ENCODE measurements at places on chromosomes 7 and 10.

- DNase-seq: no peak
Measured at GRCh38 chr7:63925626-63926460, 72.8 kb upstream of the ZNF722 start.

DNA sequence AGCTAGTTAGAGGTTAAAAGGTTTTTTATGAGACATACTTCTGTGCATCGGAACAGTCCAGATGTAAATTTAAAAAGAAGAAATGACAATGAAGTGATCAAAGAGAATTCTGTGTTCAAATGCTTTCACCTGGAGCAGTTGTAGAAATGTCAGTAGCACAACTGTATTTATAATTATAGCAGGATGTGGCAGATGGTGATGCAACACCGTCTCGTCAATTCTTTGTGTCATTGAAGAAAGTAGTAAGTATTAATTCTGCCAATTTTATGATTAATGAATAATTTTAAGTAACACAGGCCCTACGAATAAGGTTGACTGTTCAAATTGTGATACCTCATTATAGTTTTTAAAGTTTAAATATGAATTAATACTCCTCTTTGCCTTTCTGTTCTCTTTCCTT lies 171.1 kb downstream of the ADK start:
- DNase-seq: no peak

DNA sequence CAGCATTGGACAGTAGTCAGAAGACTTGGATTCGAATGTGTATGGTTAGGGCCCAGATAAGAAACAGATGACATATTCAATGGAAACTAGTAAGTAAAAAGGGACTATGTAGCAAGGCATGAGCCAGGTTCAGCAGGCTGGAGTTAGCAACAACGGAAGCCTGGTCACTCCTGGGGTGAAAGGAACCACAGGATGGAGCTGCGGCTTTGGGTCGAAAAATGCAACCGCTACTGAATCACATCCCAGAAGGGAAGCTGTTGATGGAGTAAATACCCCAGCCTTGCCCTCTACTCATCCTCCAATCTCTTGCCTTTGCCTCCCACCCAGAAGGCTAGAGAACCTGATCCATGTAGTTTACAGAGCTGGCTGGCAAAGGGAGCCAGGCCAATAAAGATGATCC lies 37.5 kb upstream of the EGR2 start:
- DNase-seq: no peak

GRCh38 chr10:123682477-123682876 lies 16.3 kb downstream of the GPR26 start:
- no peak for DNase-seq

DNA sequence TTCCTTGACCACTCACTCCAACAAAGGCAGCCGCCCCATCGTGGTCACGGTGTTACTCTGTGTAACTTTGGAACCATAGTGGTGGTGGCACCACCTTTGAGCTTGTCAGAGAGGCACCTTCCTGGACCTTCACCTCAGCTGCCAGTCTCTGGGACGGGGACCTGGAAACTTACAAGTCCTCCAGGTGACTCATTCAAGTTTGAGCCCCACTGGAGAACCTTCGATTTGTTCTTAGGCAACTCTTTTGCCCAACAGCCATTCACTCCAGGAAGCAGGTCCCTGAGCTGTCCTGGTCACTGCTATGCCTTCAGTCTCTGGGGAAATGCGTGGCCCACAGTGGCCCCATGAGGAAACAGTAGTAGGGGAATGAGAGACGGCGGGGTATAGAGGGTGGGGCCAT lies 17.2 kb downstream of the STX1A start:
- no peak for DNase-seq

- DNase-seq: no peak
Measured at GRCh38 chr7:82623812-82624211, 180.2 kb upstream of the CACNA2D1 start.

GRCh38 chr10:4498711-4499251 lies 327.2 kb upstream of the AKR1E2 start:
- DNase-seq: no peak

- DNase-seq: peak; percentile 80
Measured at GRCh38 chr10:96651998-96652431, 65.2 kb upstream of the TM9SF3 start.

- DNase-seq: peak; percentile 18
Measured at GRCh38 chr7:44959433-44959951, 19.3 kb downstream of the MYO1G start.

DNA sequence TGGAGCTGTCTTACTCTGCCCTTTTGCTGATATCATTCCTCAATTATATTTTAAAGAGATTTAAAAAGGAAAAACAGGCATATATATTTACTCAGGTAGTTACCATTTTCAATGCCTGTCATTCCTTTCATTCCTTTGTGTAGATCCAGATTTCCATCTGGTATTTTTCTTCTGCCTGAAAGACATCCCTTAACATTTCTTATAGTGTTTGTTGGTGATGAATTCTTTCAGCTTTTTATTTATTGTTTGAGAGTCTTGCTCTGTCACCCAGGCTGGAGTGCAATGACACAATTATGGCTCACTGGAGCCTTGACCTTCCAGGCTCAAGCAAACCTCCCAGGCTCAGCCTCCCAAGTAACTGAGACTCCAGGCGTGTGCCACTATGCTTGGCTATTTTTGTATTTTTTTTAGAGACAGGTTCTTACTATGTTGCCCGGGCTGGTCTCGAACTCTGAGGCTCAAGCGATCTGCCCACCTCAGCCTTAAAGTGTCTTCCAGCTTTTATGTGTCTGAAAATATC lies 5.6 kb upstream of the POM121 start:
- DNase-seq: no peak

DNA sequence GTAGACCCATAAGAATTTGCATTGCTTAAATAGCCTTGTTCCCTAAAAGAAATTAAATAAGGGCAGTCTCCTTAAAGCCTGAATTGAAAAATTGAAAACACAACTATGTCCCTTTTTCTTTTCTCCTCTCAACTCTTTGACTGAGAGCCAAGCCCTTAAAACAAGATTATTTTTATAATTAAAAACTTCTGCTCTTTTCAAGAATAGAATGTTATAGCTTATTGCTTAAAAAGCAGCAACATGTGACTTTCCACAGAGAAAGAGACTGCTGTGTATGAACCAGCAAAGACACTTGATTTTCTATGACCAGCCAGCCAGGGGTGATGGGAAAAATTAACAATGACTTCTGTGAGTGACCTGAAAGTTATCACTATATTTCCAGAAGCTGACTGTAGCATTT lies 295.2 kb upstream of the CELF2 start:
- no peak for DNase-seq

DNA sequence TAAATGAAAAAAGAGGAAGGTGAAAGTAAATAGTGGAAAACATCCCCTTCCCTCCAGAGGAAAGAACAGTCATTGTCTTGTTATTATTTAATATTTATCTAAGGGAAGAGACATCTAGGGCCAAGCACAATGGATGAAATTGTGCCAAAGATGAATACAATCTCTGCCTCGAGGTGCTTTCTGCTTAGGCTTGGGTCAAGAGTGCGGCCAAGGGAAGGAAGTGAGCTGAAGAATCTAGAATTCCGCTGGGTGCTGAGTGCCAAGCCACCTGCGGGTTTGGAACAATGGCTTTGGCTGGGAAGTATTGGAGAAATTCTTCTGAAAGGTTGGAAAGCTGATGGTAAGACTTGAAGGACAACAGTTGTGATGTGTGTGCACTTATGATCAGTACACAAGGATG lies 531.3 kb upstream of the FZD8 start:
- DNase-seq: no peak

DNA sequence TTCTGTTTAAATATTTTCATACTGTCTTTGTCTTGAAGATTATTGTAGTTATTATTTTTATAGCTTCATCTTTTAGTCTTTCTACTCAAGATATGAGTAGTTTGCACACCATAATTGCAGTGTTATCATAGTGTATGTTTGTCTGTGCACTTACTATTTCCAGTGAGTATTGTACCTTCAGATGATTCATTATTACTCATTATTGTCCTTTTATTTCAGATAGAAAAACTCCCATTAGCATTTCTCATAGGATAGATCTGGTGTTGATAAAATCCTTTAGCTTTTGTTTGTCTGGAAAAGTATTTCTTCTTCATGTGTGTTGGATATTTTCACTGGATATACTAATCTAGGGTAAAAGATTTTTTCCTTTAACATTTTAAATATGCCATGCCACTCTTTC lies 646.2 kb upstream of the GRM3 start:
- no peak for DNase-seq

GRCh38 chr10:12019283-12019971 lies 23.2 kb downstream of the UPF2 start:
- no peak for DNase-seq

DNA sequence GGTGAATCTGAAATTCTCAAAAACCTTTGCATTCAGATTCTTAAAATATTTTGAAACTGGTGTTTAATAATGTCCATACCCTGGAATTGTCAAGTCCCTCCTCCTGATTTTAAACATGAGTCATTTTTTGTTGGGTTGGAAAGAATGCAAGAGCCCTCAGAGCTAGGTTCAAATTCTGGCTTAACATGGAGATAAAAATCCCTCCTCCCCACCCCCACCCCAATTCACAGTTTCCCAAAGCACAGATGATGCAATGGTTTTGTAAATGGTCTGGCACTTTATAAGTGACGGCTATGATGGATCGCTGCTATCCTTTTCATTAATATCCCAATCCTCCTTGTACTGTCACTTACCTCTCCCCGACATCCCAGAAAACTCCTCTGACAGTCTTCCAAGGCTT lies 332.8 kb downstream of the PLXNA4 start:
- no peak for DNase-seq

GRCh38 chr10:102367441-102367840 lies 28.1 kb upstream of the NFKB2 start:
- no peak for DNase-seq

DNA sequence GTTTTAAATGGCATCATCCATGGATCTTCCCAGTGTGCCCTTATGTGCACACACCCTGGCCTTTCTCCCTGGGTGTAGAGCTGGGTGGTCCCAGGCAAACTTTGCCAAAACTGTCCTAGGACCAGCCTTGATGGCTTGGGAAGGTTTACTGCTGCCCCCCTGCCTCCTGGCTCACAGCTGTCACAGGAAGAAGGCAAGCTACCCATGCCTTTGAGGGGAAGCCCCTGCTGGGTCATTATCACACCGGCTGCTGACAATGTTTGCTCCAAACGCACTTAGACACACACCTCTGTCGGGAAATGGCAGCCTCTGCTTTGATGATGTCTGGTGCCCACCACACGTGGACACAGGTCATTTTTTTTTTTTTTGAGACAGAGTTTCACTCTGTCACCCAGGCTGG lies 25.2 kb upstream of the FIGNL1 start:
- DNase-seq: no peak

DNA sequence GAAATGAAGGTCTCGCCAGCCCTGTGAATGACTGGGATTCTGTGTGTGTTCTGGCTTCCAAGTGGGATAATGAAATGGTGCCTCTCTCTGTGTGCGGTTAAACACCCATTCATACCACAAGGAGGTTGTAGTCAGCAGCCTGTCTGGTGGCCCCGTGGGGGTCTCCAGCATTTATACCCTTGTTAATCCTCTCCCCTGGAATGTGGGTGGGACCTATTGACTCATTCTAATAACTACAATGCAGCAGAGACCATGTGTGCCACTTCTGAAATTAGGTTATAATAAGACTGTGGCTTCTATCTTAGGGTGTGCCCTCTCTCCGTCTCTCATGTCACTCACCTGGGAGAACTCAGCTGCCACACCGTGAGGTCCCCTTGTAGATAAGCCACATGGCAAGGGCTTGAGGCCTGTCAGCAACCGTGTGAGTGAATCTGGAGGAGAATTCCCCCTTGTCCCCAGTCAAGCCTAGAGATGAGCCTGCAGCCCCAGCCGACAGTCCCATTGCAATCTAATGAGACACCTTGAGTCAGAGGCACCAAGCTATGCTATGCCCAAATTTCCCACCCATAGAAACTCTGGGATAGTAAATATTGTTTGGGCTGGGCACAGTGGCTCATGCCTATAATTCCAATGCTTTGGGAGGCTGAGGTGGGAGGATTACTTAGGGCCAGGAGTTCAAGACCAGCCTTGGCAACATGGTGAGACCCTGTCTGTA lies 106.8 kb downstream of the GALNT17 start:
- DNase-seq: no peak

DNA sequence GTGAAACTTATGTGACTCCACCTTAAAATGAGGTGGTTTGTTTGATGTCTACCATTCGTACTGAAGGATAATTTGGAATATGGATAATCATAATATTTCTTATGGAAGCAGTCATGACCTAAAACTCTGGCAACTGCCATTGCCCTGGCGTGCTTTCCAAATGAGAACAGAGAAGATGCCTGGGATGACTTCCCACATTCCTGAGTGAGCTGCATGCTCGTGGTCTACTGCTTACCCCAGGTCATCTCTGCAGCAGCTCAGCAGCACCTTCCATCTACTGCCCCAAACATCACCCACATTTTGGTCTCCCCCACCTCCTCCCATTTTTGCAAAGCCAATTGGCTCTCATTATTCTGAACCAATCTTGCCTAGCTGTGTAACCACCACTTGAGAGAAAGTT lies 40.1 kb downstream of the LYZL1 start:
- DNase-seq: no peak

- no peak for DNase-seq
Measured at GRCh38 chr7:157265051-157265450, 71.8 kb upstream of the DNAJB6 start.

GRCh38 chr7:22319424-22320403 lies 37.2 kb downstream of the RAPGEF5 start:
- DNase-seq: no peak

DNA sequence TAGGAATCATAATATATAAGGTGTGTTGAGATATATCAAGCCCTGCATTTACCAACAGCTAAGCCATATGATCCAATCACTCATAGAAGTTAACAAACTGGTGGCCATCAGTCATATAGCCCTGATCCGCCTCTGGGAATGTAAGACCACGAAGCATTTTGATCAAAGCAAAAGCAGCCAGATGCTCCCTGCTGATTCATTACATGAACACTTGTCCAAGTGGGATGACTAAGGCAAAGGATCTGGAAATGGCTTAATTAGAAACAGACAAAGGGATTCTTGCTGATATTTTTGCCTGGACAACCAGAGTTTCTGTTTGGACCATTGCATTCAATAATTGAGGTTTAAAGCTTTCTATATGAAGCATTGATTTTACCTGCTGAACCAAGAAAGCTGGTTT lies 535.5 kb downstream of the GPAM start:
- no peak for DNase-seq

- no peak for DNase-seq
Measured at GRCh38 chr7:92739091-92739490, 97.3 kb downstream of the CDK6 start.

- DNase-seq: no peak
Measured at GRCh38 chr10:5449823-5450222, 37.5 kb downstream of the NET1 start.

GRCh38 chr10:89153971-89154370 lies 53.1 kb downstream of the CH25H start:
- no peak for DNase-seq

- no peak for DNase-seq
Measured at GRCh38 chr7:1422512-1423263, 36.6 kb downstream of the MICALL2 start.

- DNase-seq: no peak
Measured at GRCh38 chr10:110429301-110429700, 68.4 kb upstream of the DUSP5 start.

DNA sequence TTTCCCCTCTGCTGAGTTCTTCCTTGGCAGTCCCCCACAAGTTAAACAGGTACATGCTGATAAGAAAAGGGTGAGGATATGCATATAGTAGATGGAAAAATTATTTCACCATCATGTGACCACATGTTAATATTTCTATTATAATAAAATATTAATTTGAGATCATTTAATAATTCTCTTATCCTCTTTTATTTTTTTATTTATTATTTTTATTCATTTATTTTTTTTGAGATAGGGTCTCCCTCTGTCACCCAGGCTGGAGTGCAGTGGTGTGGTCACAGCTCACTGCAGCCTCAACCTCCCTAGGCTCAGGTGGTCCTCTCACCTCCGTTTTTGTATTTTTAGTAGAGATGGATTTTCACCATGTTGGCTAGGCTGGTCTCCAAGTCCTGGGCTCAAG lies 11.6 kb upstream of the GLI3 start:
- no peak for DNase-seq
